ENCODE measurements at places on chromosomes 2 and 18.

GRCh38 chr2:118085173-118086023, 2.9 kb upstream of the INSIG2 start:
- no peak for DNase-seq

DNA sequence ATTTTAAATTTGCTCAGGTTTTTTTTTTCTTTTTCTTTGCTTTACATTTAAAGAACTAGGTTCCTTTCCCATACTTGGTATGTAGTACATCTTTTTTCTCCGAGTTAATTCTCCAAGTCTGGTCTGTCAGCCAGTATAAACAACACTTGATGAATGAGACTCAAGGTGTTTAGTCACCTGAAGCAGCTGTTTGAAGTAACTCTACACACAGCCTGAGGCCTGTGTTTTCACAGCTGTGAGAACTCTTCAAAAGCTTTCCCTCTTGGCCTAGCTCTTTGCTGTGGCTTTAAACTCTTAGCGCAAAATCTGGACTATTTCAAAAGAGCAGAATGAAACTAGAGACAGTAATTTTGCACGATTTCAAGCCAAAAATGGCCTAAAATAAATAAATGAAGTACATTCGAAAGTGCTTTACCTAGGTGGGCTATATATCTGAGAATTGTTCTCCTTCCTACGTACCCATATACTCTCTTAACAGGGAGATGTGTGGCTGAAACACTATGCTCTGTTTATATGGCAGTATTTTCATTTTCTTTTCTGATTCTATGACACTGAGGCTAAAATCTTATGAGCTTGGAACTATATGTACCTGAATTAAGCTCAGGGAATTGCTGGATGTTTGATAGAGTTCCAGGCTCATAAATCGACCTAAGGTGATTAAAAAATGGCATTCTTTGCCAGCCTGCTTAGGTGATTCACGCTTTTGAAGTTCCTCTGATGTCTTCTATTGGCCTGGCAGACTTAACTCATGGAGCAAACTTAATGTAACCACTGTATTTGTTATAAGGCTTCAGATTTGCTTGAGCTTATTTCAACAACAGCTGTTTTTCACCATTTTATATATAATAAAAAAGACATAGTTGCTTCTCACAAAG, 1044.1 kb upstream of the ZEB2 start:
- peak; percentile 52 for DNase-seq

DNA sequence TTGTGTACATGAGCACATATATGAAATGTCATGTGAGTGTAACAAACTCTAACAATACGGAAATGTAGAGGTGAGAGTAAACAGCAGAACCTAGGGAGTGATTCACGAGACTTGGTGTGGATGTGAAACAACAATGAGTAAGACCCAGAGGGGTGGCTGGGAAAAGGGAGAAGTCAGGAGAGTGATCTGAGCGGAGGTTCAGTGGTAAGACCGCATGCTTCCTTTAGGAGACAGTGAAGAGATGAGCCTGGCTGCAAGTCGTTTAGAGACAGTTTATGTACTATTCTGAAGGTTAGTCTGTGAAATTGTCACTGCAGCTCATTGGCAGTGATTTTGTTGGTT, 150.6 kb downstream of the PRPF40A start:
- peak; percentile 75 for DNase-seq

- DNase-seq = no peak
These were observed 115.7 kb upstream of the SLC1A4 start for GRCh38 chr2:64873472-64873924.

DNA sequence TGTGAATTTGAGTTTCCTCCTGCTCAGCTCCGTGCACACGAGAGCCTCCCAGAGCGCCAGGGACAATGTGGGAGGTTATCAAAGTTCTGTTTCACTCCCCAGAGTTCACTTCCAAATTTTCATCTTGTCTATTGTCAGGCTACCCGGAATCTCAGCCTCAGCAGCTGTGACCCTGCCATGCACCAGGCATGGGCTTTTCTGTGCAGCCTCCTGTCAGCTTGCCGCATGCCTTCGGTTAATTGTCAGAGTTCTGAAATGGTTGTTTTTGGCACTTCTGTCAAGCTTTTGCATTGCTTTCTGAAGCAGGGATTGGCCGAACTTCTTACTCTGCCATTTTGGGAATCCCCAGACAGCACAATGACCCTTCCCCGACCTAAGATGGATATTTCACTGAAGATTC, 60.4 kb downstream of the SH3YL1 start:
- no peak for DNase-seq

GRCh38 chr18:77079954-77080682, 52.5 kb downstream of the MBP start:
- no peak for DNase-seq

GRCh38 chr2:108884619-108885018, 98.0 kb downstream of the CCDC138 start:
- DNase-seq = no peak

- no peak for DNase-seq
These were observed 848 bp downstream of the FAM124B start for GRCh38 chr2:224400886-224401632.

GRCh38 chr2:239467956-239468490, 67.2 kb upstream of the HDAC4 start:
- DNase-seq = no peak

GRCh38 chr2:171316220-171316619, 117.6 kb downstream of the METTL8 start:
- no peak for DNase-seq

DNA sequence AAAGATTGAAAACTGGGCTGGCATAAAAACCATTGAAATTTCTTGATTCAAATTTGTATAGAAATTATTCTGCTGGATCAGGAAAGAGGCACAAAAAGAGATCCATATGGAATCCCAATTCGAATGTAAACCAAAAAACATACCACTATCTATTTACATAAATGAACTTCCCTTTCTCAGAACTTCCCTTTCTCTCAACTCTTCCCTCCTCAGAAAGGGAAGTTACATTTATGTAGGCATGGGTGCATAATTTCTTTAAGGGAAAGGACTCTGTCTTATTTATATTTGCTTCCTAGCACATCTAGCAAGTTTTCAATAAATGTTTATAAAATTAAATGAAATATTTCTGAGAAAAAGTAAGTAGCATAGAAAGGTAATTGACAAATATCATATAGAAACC, 398.1 kb upstream of the ATP5MC3 start:
- no peak for DNase-seq

- peak; percentile 83 for DNase-seq
These were observed 105.1 kb downstream of the RDH14 start for GRCh38 chr2:18455236-18455862.

DNA sequence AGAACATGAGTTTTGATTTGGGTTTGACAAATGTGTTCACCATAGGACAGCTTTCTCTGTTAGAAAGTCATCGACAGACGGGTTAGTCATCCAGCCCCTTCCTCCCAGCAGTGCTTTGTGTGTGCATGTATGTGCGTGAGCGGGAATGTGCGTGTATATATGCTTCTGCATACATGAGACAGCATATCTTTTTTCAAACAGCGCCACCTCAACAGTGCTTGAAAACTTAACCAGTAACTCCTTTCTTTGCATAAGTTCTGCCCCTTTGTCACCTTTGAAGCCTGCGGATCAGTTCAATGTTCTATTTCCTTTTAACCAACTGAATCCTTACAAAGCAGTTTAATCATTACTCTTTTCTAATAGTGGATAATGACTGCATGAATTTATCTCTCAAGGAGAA, 351.4 kb downstream of the LPIN1 start:
- no peak for DNase-seq

GRCh38 chr2:220332886-220333285, 705.5 kb downstream of the SLC4A3 start:
- no peak for DNase-seq

DNA sequence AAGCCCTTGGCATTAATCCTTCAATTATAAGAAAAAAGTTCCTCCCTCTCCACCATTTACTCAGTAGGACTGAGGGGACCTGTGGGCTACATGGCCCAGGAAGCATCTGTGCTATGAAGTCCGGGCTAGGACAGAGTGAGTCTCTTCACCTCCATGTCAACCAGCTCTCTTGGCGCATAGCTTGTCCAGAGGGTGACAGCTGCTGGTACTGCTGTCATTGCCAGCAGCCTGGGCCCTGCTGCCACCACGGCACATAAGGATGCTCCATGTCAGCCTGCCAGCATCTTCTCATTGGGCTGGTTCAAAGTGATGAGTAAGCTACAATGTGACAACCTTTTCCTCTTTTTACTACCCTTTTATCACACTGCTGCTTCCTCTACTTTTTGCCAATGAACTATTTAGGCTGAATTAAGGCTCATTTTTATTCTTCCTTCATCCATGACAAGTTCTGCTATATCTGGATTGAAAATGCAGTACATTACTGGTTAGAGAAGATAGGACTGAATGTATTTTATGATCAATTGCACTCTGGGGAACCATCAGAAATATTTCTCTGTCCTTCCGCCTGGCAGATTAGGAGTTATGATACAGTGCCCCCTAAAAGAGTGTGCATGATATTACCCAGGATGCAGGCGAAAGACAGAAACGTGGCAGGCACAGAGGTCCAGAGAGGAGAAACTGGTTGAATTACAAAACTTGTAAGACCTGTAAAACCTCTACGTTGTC, 258.9 kb upstream of the TNP1 start:
- DNase-seq = no peak

- DNase-seq = peak; percentile 85
These were observed 50.8 kb upstream of the UGP2 start for GRCh38 chr2:63790906-63791305.

DNA sequence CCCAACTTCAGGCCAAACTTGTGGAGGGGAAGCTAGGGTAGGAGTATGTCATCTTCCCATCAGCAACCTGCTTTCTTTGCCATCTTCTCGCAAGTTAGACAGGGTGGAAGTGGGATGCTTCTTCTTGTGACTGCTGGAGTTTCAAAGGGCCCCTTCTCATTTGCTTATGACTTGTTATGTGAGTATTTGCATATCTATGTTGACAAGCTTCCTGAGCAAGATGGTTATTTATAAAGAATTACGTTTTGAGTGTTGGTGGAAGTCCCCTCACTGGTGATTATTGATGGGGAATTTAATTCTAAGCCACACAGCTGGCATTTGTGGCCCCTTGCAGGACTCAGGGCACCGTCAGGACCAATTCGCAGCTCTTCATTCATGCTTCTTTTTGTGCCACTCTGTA, 791.0 kb downstream of the LRRTM4 start:
- no peak for DNase-seq

- DNase-seq = no peak
These were observed 141.7 kb downstream of the PDE11A start for GRCh38 chr2:177930916-177931315.

DNA sequence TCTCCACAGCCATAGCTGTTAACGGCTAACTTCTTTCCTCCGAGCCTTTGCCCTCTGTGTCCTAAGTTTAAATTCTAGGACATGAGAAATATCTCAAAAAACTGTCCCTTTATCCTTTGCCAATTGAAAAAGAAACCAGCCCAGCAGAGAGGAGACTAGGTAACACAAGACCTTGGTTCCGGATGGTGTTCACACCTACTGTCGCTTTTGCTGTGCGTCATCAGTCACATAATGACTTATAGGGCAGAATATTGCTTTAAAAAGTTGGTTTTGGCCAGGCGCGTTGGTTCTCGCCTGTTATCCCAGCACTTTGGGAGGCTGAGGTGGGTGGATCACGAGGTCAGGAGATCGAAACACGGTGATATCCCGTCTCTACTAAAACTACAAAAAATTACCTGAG, 66.2 kb downstream of the SP3 start:
- DNase-seq = no peak

GRCh38 chr2:240287496-240288086, 147.1 kb upstream of the OTOS start:
- no peak for DNase-seq

DNA sequence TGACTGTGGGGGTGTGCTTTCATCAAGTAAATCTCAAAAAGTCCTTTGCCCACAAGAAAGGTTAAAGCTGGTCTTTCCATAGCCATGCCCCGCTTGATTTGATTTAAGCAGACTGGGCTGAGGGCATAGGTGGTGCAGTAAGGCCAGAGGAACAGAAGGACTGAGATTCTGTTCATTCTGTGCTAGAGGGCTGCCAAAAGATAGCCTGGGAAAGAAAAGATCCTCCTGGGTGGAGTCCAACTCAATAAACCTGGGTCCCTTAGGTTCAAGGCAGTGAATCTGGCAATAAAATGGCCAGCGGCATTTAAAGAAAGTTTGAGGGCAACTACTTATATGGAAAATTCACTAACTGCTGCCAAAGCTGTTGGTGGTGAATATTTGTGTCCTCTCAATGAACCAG, 59.2 kb upstream of the MAP3K20 start:
- DNase-seq = no peak

DNA sequence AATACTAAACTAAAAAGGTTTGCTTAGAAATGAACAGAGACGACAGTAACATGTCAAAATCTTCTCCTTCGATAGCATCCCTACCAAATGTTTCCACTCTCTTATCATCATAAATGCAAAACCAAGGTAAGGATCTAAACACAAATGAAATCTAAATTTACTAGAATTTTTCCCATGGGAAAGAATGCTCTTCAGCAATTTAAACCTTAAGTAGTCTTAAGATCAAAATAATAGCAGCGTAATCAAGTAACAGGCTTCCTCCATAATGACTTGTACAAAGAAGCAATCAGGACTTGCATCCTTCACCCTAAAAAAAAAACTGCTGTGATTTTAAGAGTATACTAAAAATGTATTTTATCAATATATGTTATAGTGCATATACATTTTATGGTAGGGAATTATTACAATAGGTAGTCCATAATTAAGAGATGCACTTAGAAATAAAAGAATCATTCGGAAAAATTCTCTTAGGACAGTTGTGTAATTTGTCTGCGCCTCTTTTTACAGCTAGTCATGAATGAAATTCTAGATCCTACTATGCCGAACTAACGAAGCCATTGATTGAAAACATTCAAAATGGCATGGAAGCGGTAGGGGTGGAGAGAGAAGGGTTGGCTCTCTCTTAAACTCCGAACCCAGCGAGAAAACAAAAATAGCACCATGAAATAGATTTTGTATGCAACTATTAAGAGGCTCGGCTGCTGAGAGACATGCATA, 1.3 kb downstream of the PGAP1 start:
- no peak for DNase-seq

DNA sequence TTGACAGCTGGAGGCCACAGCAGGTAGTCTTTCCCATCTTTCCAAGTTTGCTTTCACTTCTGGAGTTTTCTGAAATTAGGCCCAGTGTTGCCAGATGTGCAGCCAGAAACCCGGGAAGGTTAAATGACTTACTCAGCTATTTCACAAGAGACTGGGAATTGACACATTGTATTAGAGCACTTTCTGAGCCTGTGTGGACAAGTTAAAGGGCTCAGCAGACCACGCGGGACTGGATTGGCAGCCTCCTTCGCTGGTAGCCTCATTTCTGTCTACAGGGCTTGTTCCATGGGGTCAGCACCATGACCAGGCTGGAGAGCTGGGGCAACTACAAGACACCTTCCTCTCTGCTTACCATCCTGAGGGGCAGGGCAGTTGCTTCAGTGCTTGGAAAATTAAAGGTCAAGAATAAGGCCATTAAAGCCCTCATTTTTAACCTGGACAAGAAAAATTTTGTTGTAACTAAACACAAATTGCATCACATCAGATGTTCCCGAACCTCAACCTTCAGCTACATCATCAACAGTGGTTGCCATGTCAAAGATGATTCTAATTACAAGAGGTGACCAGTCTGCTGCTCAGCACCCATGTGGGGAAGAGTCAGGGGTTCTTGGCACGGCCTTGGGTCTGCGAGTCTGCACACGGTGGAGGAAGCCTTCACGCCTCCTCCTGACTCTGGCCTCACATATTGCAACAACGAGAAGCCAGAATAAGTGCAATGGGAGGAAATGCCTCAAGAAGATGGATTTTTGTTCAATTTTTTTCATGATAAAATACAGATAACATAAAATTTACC, 279.5 kb upstream of the RAB6C start:
- no peak for DNase-seq

All from amniotic epithelial cell (primary cell).